ENCODE measurements at places on chromosomes 2 and 18.
A peak's percentile ranks its signal among the peaks of the same experiment; 100 is the strongest.

GRCh38 chr2:4354678-4355077, 651.3 kb downstream of the DCDC2C start:
- DNase-seq, result peak; percentile 81

DNA sequence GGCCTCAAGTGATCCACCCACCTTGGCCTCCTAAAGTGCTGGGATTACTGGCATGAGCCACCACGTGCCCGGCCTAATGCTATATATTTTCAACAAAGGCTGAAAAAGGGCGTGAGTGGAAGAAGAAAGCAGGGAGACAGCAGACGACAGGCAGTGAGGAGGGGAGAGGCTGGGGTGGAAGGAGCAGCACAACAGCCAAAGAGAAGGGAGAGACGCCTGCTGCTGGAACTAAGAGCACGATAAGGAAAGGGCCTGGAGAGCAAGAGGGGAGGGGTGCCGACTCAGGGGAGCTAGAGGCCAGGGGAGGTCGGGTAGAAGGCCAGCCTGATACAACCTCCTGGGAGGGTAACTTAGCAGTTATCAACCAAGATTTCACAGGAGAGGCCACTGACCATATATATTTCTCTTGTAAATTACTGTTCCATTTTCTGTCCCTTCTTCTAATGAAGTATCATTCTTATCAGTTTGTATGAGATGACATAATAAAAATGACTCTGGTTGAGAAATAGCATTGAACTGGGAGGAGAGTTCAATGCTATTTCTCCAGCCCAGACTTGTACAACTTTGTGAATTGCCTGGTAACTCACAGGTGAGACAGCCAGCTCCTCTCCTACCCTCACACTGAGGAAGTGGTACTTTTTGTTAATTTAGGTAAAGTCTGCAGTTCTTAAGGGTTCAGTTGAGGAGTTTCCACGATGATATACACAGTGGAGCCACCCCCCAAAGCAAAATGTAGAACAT, 5.8 kb upstream of the RNU4ATAC start:
- peak; percentile 13 for DNase-seq

GRCh38 chr2:85308201-85308600, 19.6 kb downstream of the TGOLN2 start:
- no peak for DNase-seq

GRCh38 chr2:194826241-194826640, 830.8 kb upstream of the SLC39A10 start:
- no peak for DNase-seq

DNA sequence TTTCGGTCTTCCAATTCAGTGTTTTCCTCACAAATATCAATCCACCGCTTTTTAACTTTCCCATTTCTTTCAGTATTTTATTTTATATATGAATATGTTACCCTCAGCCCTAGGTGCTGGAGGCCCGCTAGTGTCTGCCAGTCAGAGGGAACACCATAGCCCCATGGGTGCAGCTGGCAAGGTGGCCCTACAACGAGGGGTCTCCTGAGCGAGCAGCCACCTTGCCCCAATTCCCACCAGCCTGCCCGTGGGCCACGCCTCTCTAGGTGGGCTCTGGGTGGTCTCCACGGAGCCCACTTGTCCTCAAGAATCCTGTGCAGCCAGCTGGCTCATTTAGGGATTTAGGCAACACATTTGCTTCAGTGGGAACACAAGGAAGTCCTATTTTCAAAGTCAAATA, 72.5 kb upstream of the RGPD5 start:
- no peak for DNase-seq

DNA sequence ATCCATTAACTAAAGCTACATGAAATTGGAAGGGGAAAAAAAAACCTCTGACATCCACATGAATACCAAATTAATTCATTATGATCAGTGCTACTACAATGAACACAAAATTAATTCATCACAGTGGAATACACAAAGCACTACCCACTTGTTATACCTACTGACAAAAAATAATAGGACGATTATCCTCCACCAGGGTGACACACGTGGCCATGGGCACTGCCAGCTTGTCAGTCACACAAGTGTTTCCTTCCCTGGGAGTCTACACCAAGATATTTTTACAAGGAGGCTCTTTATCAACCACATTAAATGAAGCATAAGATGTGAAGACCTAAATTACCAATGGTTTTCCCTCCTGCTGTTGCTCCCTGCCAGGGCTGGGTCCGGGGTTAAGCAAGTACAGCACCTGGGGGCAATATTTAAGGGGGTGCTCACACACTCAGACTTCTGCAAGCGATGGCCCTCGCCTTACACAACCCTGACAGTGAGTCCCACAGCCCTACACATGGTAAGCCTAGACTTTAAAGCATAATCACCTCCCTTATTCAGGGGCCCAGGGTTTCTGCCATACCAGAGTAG, 90.1 kb downstream of the TCF4 start:
- no peak for DNase-seq

DNA sequence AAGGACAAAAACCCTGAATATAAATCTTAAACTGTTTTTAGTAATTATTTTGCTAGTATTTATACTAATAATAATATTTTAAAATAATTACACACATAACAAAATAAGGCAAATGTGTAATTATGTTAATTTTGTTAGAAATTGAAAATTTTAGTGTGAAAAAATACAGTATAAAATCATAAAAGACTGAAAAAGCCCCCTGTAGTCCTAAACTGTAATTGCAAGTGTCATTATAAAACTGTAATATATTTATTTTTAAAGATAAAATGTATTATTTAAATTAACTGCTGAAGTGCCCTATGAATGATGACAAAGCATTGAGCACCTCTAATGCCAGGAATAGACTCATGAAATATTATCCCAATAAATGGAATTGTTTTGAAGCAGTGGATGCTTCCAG, 1117.7 kb downstream of the CBLN2 start:
- no peak for DNase-seq

DNA sequence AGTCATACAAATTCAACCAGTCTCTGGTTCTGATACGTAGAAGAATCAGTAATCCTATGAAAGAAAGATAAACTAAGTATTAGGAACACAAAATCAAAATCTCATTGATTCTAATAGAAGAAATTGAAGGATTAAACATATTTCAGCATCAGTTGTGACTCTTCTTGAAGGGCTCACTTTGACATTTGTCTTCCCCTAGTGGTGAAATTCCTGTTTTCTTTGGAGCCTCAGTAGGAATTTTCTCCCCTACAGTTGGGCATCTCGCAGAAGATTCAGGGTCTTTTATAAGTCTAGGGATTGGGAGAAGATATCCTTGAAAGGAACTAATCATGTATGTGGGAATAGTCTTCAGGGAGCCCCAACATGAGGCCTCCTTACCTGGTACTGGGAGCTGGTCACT, 2.8 kb upstream of the CRYGB start:
- DNase-seq, result no peak

DNA sequence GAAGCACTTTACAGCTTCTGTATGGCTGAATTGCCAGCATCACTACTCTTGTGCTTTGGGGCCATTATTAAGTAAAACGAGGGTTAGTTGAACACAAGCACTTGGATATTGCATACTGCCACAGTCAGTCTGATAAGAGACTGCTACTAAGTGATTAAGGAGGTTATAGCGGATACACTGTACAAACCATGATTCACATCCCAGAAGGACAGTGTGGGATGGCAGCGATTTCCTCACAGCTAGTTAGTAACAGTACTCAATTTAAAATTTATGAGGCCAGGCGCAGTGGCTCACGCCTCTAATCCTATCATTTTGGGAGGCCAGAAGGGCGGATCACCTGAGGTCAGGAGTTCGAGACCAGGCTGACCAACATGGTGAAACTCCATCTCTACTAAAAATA, 2.6 kb upstream of the BMPR2 start:
- peak; percentile 32 for DNase-seq

DNA sequence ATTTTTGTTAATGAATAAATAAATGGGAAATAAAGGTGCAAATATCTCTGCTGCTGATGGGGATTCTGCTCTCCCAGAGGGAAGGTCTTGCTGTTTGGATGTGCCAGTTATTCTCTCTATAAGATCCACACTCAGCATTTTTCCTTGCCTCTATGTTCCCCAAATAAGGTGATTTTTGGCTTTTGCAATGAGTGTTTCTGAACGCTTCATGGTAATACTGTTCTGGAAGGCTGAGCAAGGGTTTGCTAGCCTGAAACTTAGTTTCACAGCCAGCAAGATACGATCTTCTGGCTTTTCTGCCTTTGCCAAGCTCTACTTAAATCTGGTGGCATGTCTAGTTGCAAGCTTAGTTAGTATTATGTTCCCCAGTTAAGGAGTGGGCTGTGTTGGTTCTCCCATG, 114.6 kb downstream of the LPIN1 start:
- no peak for DNase-seq

DNA sequence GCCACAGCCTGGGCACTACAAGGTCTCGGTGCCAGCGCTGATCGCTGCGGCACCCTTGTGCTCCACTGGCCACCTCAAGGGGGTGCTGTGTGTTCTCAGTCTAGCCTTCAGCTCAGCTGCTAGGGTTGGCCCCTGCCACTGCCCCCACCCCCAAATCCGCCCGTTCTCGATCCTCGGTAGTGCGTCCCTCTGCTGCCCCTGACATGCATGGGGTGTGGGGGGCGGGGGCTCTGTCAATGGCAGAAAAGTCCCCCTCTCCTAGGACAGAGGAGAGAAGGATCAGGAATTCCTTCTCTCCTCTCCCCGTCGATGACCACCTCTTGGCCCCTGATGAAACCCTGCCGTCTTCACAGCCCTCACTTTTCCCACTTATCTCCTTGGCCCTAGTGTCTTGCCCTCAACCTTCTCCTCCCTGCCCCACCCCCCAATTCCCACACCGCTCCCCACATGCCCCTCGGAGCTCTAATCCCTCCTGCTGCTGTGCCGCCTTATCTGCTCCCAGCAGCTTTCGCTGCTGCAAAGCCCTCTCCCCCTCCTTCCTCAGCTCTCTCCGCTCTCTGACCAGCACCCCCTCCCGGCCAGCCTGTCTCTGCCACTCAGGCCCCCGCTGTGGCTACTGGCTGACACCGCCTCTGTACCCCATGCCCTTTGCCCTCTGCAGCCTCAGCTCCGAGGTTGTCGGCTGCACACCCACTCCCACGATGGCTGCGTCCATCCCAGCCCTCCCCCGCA, 4.3 kb upstream of the ASIC4 start:
- DNase-seq, result peak; percentile 65

- no peak for DNase-seq
Observed at GRCh38 chr18:23538001-23538400, 34.7 kb downstream of the RMC1 start.

DNA sequence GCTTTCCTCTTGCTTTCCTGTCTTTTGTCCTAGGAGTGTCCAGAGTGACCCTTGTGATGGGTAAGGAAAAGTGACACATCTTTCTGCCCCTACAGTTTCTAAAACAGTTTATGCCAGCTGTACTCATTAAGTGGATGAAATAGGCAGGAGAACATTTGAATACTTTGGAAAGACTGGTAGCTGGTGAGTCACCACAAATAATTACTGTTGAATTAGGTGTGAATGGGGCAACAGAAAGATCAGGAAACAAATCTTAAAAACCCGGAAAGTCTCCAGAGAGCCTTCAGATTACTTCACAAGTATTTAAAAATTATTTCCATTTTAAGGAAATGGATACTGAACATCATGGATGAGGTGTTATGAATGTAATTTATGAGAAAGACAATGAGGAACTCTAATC, 278.5 kb downstream of the CLIP4 start:
- no peak for DNase-seq

DNA sequence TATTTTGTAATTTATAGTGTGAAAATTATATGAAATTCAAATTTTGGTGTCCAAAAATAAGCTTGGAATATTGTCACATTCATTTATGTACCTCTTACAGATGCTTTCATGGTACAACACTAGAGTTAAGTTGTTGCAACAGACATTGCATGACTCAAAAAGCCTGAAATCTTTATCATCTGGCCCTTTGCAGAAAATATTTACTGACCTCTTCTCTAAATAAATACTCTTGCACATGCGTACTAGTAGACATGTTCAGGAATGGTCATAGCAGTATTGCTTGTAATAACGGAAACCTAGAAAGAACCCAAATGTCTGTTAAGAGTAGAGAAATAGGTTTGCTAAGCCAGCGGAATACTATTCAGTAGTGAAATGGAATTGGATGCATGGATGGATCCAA, 60.4 kb downstream of the GALNT1 start:
- no peak for DNase-seq

DNA sequence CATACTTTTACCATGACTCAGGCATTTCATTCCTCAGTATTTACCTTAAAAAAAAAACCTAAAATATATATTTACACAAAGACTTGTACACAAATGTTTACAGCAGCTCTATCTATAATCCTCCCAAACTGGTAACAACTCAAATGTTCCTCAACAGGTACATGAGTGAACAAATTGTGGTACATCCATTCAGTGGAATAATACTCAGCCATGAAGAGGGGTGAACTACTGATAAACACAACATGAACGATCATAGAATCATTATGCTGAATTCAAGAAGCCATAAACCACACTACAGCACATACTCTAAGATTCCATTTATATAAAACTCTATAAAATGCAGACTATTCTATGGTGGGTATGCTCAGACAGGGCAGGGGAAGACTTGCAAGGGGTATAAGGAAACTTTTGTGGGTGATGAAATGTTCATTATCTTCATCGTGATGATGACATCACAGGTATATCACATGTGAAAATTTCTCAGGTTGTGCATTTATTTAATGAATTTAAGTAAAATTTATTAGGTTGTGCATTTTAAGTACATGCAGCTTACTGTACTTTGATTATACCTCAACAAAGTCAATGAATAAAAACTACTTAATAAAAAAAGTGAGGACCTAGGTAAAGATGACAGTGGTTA, 24.7 kb upstream of the DUSP2 start:
- no peak for DNase-seq

DNA sequence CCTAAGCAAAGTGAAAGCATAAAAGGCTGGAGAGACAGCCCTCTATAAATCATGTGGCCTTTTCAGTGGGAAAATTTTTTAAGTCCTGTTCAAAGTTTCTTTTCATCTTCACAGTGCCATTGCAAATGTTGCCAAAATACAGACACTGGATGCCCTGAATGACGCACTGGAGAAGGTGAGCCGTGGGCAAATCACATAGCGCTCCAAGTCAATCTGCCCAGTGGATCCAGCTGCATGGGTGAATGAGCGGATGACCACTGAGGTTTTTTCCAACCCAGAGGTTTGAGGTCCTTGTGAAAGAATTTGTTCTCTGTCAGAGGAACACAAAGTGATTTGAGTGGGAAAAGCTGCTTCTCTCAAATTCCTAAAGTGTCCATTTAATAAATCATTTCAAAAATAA, 11.8 kb downstream of the DAPL1 start:
- DNase-seq, result no peak

GRCh38 chr2:113225263-113226259, 51.8 kb downstream of the PSD4 start:
- DNase-seq, result no peak

DNA sequence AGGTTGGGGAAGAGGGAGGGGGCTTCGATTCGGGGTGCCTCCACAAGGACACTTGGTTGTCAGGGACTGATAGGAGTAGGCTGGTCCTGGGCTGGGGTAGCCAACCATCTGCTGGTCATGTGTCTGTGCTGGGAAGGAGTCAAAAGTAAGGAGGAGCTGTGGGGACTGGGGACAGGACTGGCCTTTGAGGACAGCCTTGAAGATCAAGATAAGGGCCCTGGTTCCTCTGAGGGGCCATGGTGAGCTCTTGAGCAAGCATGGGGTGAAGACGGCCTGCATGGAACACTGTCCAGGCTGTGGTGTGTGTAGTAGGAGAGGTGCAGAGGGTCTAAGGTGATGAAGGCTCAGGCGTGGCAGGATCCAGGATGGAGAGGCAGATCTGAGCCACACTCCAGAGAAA, 1.7 kb downstream of the CYP27A1 start:
- no peak for DNase-seq
